ENCODE measurements at places on chromosomes 13 and 19. TPM values are rescaled to one million over a fixed set of nuclear protein-coding genes. Genes with fewer than 3 reads are reported as not detected.
A peak's percentile ranks its signal among the peaks of the same experiment; 100 is the strongest.

GRCh38 chr19:21705393-21705792 is 62.0 kb downstream of the ZNF100 start:
- DNase-seq: no peak

- DNase-seq: peak; percentile 1
Observed at GRCh38 chr13:75495938-75496337, 14.0 kb upstream of the TBC1D4 start.

DNA sequence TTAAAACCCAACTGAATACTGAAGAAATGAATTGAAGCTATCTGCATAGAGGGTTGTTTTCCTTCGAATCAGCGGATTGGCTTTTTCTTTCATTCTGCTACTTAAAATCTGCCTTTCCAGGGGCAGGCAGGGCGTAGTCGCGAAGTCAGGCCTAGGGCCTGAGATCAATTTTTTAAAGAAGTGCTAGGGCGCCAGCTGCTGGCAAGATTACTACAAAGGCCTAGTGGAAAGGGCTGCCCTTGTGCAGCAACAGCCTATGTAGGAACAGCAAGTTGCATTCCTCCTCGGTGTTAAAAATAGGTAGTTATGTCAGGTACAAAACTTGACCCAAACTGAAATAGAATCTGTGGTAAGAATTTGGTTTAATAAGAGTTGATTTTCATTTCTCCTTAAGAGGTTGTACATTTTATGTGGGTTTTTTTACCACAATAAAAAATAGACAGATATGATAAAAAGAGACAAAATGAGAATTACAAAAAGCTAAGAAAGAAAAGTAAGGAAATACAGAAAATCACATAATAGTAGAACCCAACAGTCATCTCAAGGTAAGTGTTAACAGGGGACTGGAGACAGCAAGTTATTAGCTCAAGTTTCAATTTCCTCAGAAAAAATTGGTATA is 9.5 kb upstream of the URAD start:
- DNase-seq: no peak

- peak; percentile 88 for DNase-seq
Observed at GRCh38 chr19:1028062-1028926, 1.9 kb downstream of the CNN2 start.

GRCh38 chr19:39307046-39307821 is 11.0 kb downstream of the IFNL1 start:
- DNase-seq: no peak

- no peak for DNase-seq
Observed at GRCh38 chr13:67619351-67619994, 389.3 kb upstream of the PCDH9 start.

DNA sequence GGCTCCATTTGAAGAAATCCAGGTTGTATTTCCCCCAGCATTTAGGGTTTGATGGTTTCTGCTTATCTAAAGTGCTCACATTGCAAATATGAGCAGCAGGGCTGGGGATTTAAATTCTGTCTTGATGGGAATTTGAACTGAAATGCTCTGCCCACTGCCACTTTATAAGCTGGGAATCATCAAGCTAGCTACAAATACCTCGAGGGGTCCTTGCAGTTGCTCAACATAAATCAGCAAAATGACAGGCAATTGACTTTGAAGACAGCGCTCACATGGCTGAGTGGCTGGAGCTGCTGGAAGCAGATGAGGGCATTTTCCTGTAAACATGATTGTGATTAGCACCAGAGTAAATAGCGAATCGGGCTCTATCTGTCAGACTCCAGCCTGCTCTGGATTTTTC is 39.4 kb upstream of the MEDAG start:
- DNase-seq: no peak

- DNase-seq: peak; percentile 16
Observed at GRCh38 chr13:50593207-50593606, 250.3 kb downstream of the DLEU7 start.

GRCh38 chr13:35884211-35884760 is 246.9 kb downstream of the DCLK1 start:
- DNase-seq: no peak

DNA sequence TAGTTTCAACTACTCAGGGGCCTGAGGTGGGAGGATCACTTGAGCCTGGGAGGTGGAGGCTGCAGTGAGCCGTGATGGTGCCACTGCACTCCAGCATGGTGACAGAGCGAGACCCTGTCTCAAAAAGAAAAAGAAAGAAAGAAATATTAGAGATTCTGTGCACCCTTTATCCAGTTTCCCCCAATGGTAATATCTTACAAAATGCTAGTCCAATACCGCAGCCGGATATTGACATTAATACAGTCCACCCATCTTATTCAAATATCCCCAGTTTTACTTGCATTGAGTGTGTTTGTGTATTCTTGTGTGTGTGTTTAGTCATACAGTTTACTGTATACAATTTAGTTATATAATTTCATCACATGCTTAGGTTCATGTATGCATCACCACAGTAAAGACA is 8.6 kb upstream of the IFNL4 start:
- no peak for DNase-seq

DNA sequence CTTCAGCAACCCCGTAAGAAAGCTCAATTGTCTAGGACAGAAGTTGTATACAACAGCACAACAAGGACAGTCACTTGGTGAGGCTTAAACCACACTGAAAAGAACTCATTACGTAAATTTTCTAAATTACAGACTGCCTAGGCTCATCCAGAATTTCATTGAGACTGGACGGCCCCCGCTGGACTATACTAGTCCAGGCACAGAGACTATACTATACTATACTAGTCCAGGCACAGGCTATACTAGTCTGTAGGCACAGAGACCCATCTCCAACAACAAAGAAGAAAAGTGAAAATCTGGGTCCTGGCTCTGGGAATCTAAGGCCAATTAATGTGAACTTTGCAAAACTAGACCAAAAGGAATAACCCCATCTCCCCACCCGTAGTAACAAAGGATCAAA is 700 bp downstream of the ZNF816 start:
- DNase-seq: no peak

DNA sequence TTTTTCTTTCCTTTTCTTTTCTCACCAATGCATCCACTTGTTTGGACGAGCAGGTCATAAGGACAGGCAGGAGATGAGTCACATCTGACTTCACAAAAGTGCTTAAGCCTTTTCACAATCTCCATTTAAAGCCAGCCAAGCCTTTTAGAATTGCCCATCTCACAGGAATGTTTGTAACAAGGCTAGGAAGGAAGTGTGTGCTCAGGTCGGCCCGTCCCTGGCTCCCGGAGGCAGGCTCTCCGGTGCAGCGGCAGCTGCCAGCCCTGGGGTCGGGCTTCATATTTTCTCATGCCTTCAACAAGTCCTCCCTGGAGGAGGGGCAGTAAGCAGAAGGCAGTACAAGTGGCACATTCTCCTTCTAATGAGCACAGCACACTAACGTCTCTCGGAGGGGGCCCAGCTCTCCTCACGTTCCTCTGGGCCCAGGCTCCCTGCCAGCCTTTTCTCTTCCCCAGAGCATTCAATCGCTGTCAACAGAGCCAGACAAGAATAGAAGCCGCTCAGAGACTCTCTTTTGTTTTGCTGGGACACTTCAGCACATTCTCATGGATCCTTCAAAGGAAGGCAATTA is 180.5 kb downstream of the COL4A1 start:
- DNase-seq: peak; percentile 90

DNA sequence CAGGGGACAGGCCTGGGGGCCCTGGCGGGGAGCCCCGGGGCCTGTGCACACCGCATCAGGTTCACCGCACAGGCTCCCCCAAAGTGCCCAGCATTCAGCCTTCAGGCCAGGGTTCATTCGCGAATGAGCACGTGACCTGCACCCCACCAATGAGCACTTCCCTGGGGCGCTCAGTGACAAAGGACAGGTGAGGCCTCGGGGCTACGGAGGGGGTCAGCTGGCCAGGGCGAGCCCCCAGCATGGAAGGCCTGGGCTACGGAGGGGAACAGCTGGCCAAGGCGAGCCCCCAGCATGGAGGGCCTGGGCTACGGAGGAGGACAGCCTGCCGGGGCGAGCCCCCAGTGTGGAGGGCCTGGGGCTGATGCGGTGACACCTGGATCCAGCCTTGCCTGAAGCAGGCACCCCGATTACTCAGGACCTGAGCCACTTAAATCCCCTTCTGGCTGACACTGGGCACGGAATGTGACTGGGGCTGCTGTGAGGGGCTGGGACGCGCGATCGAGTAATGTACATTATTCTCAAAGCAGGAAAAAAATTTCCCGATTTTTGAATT is 23.1 kb downstream of the TCF3 start:
- DNase-seq: no peak

DNA sequence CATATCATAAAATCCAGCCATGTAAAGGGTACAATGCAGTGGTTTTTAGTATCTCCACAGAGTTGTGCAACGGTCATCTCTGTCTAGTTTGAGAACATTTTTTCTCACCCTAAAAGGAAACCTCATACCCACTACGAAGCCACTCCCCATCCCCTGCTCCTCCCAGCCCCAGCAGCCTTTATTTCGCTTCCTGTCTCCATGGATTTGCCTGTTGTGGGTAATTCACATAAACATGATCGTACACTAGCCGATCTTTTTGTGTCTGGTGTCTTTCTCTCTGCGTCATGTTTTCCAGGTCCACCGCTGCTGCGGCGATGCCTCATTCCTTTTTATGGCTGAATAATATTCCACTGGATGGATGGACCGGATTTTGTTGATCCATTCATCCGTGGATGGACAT is 28.6 kb downstream of the BICRA start:
- DNase-seq: no peak

GRCh38 chr13:71156550-71156949 is 710.5 kb downstream of the DACH1 start:
- no peak for DNase-seq

- no peak for DNase-seq
Observed at GRCh38 chr19:30320916-30321315, 51.3 kb upstream of the ZNF536 start.

GRCh38 chr19:2479556-2480194 is 3.7 kb downstream of the GADD45B start:
- DNase-seq: no peak

DNA sequence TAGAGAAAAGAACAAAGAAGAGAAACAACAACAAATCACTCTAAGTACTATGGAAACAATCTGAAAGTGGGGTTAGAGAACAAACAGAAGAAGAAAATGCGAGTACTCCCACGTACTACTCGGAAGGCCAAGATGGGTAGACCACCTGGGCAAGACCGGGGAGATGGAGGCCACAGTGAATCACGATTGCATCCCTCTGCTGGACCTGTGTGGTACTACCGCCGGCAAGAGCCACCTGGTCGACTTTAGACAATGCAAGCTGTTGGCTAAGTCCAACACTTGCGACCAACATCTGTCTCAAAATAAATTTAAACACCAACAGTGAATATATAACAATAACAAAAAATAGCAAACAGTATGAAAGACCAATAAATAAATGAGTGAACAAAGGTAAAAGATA is 45.5 kb upstream of the ZNF91 start:
- DNase-seq: no peak

DNA sequence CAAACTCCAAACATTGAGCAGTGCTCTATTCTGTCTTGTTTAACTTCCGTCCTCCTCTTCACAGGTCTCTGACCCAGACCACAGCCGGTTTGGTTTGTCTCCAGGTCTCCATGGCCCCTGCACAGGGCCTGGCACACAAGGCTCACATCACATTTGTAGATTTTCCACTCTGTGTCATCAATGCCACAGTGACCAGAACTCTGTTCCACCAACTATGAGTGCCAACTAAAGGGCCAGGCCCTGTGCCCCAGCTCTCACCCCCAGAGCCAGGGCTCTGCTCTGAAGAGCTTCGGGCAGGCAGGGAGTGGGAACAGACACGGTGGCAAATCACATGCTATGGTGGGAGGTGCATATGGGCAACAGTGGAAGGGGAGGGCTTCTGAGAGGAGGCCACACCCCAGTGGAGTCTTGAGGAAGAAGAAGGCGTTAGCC is 16.0 kb downstream of the SMG9 start:
- DNase-seq: no peak

Gene FLT3LG
- total RNA-seq: not detected

Gene ZNF681
- 0.13 TPM for total RNA-seq

Gene FLT1
- 1.6 TPM for total RNA-seq

Gene SARS2
- total RNA-seq: 17.0 TPM

Gene PSG5
- 0.82 TPM for total RNA-seq

Gene ZNF808
- total RNA-seq: 12.8 TPM

Gene MRI1
- total RNA-seq: 45.4 TPM

Gene CHMP2A
- total RNA-seq: 92.8 TPM

Gene POU4F1
- not detected for total RNA-seq

Gene GSX1
- not detected for total RNA-seq
